GM12892 (cell line): ENCODE measurements at places on chromosomes 7 and 10.

DNA sequence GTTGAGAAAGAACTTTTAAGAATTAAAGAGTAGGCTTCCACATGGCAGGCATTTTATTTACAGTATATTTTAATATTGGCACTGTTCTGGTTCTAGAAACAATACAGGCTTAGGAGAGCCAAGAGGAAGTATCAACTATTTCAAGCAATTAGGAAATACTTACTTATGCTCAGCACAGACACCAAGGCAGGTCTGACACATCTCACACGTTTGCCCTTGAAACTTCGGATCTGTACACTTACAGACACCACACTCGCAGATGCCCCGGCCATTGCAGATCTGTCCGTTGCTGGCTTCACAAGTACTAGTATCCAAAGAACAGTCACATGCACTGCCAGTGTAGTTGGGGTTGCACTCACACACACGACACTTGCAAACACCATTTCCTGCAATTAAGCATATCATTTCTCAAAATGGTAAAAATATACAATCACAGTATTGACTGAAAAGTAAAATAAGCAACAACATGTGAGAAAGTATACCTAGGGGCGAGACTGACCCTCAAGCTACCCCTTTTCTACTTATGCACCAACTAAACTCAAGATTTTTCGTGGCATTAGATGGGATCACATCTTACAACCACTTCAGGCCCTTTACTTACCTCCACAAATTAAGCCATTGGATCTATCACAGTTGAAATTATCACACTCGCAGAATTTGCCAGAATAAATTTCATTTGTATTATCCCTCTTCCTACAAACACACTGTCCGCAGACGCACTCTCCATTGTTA is 46.6 kb downstream of the ITGB1 start:
- DNase-seq: no peak

- DNase-seq: no peak
Measured at GRCh38 chr7:2979951-2980350, 63.7 kb downstream of the CARD11 start.

GRCh38 chr7:151078233-151079040 is 2.2 kb downstream of the FASTK start:
- no peak for DNase-seq

DNA sequence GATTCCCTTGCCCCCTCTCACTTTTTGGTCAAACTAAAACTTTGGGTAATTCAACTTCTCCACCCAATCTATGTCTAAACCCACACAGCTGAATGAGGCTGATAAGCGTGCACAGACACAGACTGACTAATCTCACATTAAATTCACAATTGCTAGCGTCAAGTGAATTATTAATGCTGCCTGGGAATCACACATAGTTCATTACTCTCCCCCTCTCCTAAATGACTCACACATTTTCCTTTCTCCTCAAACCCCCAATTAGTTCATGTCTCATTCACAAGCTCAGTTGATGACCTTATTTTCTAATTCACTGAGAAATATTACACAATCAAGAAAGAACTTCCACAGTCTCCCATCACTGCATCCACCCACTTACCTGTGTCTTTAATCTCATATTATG is 14.5 kb downstream of the KLF14 start:
- no peak for DNase-seq

DNA sequence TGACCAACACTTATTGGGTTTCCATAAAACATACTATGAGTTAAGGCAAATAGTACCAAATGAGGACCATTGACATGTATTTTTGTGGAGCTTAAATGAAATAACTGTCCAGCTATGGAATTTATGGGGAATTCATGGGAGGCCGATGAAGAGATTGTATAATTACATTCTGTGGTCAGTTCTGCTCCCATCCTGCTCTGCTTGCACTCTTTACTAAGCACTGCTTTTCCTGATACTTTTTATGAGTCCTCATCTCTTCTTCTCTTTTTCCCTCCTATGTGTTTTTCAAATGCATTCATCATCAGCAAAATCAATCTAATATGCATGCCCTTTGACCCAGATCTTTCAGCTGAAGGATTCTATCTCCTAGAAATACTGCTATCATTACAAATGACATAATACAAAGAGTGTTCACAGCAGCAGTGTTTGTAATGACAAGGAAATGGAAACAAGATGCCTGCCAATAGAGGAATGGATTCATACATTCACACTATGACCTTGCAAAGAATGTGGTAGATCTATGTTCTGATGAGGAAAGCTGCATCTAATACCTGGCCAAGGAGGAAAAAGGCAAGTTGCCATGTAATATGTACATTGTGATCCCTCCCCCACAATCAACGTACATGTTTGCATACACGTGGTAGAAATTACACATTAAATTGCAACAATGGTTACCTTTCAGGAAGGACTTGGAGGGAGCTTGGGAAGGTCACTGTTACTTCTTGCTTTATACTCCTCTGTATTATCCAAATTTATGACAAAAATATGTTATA is 73.9 kb downstream of the PCGF5 start:
- no peak for DNase-seq

GRCh38 chr10:74750848-74751274 is 75.5 kb upstream of the KAT6B start:
- no peak for DNase-seq
